NCI-H510A (cell line): ENCODE measurements at places on chromosomes 7 and 10.

DNA sequence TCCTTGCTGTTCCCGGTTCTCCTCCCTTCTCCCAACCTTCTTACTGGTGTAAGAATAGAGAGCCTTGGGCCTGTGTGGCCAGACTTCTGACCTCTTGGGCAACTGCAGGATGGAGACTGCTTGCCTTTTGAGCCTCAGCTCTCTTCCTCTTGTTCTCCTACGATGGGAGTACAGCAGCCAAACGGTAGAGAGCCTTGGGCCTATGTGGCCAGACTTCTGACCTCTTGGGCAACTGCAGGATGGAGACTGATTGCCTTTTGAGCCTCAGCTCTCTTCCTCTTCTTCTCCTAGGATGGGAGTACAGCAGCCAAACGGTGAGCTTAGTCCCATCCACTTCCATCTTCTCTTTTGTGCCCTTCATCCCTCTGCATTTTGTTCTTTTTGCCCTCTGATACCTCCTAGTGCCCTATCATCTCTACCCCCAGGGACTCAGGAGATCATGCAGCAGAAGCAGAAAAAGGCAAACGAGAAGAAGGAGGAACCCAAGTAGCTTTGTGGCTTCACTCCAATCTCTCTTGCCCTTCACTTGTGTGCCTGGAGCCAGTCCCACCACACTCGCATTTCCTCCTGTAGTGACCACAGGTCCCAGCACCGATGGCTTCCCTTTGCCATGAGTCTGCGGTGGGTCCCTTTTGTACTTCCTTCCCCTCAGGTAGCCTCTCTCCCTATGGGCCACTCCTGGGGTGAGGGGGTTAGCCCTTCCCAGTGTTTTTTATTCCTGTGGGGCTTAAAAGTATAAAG, 15.3 kb downstream of the SLC25A13 start:
- DNase-seq: no peak

DNA sequence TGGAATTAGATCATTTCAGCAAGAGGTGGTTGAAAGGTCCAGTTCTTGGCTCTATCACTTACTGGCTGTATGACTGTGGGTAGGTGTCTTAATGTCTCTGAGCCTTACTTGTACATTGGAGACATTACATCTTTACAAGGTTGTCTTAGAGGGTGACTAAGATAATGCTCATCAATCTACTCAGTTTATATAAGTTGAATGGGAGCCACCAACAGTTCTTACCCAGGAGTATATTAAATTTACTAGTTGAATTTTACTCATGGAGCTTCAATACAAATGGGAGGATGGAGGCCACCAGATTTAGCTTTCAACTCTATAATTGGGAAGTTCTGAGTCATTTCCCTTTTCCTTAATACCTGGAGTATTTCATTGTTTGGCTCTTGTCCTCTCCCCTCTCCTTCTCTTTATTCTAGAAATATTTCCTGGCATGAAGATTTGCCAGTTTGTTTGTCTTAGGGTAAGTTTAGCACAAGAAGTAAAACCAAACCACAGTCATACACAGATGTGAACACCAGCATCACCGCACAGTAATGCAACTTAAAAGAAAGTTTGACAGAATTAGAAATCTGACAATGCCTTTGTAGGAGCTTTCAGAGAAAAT, 222.8 kb downstream of the LRMDA start:
- no peak for DNase-seq

- DNase-seq: no peak
These were observed 180.9 kb downstream of the ADAM12 start for GRCh38 chr10:126207313-126207771.

DNA sequence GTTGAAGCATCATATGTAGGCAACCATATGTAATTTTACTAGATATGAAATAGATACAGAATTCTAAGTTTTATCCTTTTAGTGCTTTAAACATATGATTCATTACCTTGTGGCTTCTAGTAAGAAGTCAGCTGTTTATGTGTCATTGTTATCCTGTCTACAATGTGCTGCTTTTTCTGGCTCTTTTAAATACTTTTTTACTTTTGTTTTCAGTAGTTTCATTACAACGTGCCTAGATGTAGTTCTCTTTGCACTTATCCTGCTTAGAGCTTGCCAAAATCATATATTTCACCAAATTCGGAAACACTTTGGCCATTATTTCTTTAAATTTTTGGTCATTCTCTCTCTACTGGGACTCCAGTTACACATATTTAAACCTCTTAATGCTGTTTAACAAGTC, 26.4 kb downstream of the YAE1 start:
- no peak for DNase-seq

GRCh38 chr10:132408367-132408781, 11.4 kb downstream of the PWWP2B start:
- peak; percentile 88 for DNase-seq

DNA sequence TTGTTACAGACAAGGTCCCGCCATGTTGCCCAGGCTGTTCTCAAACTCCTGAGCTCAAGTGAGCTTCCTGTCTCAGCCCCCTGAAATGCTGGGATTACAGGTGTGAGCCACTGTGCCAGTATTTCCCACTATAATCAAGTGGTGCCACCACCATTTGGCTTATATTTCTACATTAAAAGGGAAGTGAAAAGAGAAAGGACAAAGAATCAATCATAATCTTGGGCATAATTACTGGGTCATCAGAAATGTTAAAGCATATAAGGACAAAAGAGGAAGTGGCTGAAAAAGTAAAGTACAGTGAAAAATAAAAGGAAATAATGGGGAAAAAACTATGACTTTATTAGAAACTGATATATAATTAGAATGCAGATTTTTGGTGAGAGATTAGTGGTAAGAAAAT, 25.7 kb upstream of the ENTPD1 start:
- no peak for DNase-seq

GRCh38 chr10:24759672-24760071, 36.0 kb upstream of the ARHGAP21 start:
- DNase-seq: no peak

DNA sequence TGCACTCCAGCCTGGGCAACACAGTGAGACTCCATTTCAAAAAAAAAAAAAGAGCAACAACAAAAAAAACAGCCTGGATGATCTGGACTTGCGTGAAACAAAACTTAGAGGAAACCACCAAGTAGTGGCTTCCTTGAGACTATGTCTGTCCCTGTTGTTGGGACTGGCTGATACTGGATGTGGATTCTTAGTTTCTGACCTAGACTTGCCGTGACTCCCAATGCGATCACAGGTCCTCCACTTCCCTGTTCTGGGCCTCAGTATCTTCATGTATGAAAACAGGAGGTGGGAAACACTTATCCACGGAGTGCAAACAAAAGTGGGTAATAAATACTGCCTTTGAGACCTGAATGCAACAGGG, 125.7 kb downstream of the PRPF18 start:
- no peak for DNase-seq

GRCh38 chr10:51508156-51508555, 191.2 kb downstream of the CSTF2T start:
- no peak for DNase-seq

DNA sequence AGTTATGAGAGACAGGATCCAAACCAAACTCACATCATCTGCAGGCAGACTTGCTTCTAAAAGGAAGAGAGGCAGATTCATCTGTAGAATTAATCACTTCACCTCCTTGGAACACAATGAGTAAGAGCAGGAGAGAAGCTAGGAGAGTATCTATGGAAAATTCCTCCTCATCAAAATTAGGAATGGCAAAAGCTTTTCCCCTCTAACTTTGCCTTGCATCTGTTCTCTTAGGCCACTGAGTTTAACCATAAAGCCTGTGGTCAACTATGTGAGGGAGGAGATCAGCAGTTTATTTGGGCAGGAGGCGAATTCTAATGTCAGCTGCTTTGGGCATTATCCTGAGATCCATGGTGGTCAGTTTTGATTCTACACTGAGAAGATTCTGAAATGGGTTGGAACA, 561.7 kb downstream of the GFRA1 start:
- no peak for DNase-seq

GRCh38 chr10:93376372-93377293, 105.5 kb downstream of the MYOF start:
- DNase-seq: peak; percentile 13

DNA sequence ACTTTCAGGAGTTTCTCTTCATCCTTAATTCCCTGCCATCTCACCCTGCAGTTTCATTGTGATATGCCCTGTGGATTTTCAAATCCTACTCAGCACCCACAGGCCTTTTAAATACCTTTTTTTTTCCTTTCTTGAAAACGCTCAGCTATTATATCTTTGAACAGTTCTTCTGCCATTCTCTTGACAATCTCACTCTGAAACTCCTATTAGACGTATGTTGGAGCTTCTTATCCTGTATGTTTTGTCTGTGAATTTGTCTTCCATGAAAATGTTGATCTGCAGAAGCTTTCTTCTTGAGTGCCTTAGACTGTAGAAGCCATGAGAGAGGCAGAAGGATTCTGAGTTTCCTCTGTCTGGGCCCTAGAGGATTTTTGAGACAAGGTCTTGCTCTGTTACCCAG, 18.9 kb upstream of the YAE1 start:
- DNase-seq: no peak

DNA sequence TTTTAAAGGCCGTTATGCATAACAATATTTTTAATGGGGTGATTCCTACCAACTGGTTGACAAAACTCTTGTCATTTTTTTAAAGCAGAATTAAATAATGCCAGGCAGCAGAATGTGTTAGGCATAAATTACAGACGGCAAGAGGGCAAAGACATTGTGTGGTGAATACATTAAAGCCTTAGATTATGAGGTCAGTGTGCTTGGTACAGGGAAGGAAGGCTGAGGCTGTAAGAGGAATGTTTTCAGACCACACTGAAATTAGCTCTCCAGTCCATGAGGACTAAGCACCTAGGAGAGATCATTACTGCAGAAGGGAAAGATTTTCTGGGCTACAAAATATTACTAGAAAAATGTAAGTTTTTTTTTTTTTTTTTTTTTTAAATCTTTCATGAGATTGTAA, 312.8 kb upstream of the PRKCQ start:
- DNase-seq: no peak

- DNase-seq: no peak
These were observed 490.7 kb downstream of the TYW1 start for GRCh38 chr7:67487316-67487715.

DNA sequence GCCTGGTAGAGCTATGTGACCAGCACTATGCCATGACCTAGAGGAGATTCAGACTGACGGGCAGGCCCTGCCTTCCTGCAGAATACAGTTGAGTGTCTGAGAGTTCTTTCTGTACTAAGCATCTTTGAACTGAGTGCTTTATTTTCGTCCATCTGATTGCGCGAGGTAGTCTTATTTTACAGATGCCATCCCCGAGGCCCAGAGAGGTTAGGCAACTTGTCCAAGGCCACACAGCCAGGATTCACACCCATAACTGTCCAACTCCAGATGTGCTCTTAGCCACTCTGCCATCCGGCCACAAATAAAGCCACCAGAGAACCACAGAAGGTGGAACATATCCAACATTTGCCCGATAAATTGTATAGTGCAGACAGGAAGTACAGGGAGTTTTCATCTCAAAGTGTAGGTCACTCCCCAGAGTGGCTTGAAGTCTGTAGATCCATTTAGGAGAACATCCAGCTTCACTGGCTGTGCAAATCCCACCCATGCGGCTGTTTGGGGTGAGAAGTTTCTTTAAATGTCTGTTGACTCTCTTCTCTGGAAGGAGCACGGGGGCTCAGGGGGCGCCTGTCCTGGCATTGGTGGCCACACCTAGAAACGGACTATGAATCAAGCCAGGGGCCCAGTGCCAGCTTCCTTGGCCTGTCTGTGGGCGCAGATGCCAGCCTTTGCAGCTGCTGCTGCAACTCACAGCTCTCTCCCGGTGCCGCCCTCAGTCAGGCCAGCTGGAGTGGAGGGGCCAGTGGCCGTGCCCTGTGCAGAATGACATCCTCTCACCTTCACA, 11.1 kb downstream of the CHST3 start:
- DNase-seq: no peak

DNA sequence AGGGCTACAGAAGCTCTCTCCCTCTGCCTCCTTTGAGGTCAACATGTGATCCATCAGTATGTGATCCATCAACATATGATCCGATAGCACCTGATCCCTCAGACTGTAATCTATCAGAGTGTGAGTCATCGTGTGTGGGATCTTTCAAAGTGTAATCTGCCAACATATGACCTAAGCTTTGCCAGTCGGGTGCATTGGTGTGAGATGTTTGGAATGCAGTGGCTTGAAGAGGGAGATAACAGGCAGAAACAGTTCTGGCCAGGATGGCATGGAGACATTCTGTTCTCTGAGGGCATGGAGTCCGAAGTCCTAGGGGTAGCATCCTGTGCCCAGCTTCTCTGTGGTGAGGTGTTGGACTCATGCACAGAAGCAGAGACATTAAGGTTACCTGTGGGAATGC, 217.7 kb upstream of the ETV1 start:
- no peak for DNase-seq

DNA sequence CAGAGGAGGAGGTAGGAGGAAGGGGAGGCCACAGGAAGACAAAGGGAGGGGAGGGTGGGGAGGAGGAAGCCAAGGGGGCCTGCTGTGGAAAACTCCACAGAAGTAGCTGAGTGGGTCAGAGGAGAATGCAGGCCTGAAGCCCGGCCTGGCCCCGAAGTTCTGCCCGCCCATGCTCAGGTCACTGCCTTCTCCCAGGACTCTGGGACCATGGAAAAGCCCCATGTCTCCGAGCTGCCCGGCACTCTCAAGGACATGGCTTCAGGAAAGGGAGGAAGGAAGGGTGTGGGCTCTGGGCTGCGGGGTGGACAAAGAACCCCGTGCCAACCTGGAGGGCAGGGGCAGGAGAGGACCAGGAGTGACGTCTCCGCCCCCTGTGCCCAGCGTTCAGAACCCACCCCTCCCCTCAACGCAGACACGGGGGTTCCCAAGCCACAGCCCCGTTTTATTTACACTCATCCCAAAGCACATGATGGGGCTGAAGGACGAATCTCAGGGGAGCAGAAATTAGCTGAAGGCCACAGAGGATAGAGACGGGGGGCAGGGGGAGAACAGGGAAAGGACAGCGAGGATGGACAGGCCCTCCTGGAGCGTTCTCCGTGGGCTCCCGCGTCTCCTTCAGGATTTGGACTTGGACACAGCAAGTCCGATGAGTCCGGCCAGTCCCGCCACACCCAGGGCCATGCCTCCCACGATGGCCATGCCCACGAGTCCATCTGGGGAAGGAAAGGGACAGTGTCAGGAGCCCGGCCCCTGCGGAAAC, 1.8 kb upstream of the CLDN15 start:
- DNase-seq: no peak

- DNase-seq: no peak
These were observed 34.4 kb downstream of the PLEKHA8 start for GRCh38 chr7:30062587-30062986.

- DNase-seq: no peak
These were observed 9.0 kb downstream of the OAT start for GRCh38 chr10:124409696-124410095.
